ENCODE measurements at places on chromosomes 12 and 14.

- DNase-seq, result no peak
Observed at GRCh38 chr14:43135877-43136411, 1371.1 kb downstream of the FSCB start.

DNA sequence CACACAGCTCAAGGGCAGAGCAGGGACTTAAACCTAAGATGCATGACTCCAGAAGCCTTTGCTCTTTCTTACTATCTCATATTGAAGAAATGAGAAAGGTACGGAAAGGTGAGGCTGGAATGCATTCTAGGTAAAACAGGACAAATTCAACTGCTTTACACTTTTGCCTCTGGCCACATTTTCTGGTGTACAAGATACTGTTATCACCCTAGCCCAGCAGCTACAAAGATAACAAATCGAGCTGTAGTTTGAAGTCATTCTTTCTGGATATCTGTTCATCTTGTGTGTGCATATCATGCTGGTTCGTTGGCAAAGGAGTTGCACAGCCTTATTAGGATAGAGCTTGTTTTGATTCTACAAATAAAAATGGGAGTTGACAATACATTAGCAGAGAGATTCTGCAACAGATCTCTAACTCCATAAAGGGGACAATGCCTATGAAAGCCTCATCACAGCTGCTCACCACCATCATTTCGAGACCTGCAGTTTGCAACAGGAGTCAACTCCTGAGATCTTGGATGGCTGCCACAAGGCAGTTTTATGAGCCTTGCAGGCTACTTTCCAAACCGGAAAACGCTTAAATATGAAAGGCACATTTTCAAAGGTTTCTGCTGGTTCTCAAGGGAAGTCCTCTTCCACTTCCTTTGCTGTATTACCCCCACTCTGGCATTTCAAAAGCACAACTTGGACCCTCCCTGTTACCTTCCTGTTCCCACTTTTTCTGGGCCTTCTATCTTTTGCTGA, 64.9 kb downstream of the STXBP6 start:
- peak; percentile 31 for DNase-seq

DNA sequence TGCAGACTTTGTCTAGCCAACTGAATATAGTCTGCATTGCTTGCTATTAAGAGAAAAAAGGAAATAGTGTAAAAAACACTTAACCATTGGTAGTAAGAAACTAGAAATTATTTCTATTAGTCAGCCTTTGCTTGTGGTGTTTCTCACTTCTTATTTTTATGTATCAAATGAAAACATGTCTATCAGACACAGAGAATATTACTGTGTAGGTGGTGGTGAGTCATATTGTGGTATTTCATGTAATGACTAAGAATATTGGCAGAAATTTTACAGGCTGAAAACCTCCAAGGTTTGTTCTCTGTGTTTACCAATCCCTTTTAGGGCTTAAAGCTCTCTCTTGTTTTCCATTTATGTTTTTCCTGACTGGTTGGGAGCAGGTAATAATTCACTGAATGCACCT, 87.2 kb downstream of the DAAM1 start:
- DNase-seq, result no peak

DNA sequence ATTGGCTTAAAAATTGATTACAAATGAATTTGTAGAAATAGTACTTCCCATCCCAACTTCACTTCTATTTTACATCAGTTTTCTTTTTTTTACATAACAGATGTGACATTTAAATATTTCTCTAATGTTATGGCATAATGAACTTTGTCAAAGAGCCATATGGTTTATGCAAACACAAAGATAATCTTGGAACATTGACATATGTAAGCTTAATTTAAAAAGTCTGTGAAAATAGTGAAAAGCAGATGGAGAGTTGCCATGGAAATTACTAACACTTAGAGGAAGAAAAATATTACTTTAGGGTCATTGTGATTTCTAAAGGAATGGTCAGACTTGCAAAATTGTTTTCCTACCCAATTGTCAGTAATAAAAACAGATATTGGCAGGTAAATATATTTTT, 232.4 kb downstream of the AEBP2 start:
- no peak for DNase-seq

GRCh38 chr12:126198516-126198915, 1133.3 kb downstream of the AACS start:
- no peak for DNase-seq

GRCh38 chr12:92047393-92047826, 98.2 kb downstream of the BTG1 start:
- no peak for DNase-seq

GRCh38 chr14:64806202-64806861, 73.4 kb downstream of the SPTB start:
- no peak for DNase-seq

GRCh38 chr14:102901633-102902032, 20.8 kb upstream of the AMN start:
- no peak for DNase-seq

DNA sequence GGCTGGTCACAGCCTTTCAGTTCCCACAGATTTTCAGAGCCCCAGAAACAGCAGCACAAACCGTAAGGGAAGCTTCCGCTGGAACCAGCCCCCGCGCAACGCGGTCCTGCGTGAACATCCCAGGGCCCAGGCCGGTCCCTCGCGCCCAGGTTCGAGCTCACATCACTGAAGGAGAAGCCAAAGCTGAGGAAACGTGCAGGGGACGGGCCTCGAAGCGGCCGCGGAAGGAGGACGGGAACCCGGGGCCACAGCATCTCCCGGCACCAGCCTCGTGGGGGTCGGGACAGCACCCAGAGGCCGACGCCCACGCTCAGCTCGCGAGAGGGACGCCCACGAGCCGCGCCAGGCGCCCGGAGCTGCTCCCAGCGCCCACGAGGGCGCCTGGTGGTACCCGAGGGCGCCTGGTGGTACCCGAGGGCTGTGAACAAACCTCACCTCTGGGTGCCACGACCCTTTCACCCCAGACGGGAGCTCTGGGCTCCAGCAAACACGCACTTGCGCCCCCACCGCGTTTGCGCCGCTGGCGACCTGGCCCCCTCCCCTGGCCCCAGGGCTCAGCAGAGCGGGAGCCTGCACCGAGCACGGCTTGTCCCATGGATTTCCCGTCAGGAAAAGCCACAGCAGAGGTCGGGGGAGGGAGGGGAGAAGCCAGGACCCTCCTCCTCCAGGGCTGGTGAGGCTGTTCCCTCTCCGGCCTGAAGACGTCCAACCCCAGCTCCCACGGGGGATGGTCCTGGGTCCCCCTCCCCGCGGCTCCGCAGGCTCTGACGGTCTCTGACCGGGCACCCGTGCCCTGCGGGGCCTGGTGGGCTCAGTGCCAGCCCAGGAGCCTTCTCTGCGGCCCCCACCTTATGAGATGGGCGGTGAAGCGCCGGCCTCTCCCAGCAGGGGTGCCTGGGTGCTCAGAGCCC, 6.9 kb downstream of the LRCOL1 start:
- DNase-seq, result no peak

- no peak for DNase-seq
Observed at GRCh38 chr14:76034566-76034965, 49.0 kb downstream of the IFT43 start.

- DNase-seq, result no peak
Observed at GRCh38 chr14:104697317-104697703, 7.9 kb downstream of the INF2 start.

DNA sequence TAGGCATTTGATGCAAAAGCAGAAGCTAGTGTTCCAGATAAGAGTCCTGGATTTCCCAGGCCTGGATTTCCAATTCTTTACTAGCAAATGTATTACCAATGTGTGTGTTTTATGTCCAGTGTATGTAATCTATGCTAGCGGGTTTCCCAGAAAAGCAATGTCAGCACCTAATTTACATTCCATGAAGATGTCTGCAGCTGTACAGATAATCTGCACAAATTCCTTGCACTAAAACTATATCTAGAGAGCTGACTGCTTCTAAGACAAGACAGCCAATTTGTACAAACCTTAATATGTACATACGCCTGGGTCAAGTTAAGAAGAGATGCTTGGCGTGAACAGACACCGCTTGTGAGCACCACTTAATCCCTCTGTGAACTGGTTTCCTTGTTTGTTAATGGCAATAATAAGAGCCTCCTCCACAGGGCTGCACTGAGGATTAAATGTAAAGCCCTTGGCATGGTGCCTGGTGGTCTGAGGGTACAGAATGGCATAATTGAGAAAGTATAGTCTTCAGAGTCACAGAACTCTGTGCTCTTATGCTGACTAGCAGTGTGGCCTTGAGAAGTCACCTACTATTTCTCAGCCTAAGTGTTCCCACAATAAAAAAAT, 185.6 kb downstream of the EPS8 start:
- DNase-seq, result peak; percentile 45

GRCh38 chr12:17588968-17589367, 501.0 kb downstream of the RERGL start:
- no peak for DNase-seq

DNA sequence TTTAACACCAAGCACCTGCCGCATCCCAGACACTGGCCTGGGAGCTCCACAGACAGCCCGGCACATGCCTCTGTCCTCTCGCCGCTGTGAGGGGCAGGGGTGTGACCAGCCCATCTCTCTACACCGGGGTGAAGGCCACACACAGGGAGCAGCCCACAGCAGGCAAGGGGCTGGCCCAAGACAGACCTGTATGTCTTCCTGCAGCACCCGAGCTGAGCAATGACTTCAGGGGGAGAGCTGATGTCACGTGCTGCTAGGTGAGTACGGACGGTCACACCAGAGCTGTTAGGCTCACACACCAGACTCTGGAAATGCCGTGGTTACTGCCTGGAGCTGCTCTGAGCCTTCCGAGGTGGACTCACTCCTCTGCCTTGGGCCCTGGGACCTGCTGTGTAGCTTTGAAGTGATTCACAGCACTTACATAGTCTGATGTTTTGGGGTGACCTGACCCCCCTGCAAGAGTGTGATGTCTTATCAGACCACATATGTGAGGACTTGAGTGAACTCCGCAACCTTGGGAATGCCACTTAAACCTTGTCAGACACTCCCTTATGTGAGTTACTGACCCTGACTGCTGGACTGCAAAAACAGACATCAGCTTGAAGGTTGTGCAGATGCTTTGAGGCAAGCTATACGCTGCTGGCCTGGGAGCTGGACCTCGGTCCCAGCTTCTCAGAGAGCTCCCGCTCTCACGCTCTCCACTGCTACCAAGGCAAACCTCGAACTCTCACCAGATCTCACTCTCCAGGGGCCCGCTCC, 1.8 kb downstream of the XRCC3 start:
- DNase-seq, result no peak

GRCh38 chr14:105817971-105818711, 291.8 kb downstream of the TMEM121 start:
- DNase-seq, result no peak

DNA sequence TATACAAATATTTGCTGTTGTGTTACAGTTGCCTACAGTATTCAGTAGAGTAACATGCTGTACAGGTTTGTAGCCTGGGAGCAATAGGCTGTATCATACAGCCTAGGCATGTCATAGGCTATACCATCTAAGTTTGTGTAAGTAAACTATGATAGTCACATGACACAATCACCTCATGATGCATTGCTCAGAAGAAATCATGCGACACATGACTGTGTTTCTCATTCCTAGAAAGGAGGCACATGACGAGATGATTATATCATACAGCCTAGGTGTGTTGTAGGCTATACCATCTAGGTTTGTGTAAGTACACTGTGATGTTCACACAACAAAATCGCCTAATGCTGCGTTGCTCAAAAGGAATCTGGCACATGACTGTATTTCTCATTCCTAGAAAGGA, 31.9 kb downstream of the NOPCHAP1 start:
- no peak for DNase-seq

- no peak for DNase-seq
Observed at GRCh38 chr14:66910311-66910840, 278.9 kb upstream of the GARIN2 start.

- DNase-seq, result no peak
Observed at GRCh38 chr12:68665016-68665569, 21.7 kb upstream of the NUP107 start.

GRCh38 chr12:103036581-103037214, 79.2 kb downstream of the ASCL1 start:
- no peak for DNase-seq

DNA sequence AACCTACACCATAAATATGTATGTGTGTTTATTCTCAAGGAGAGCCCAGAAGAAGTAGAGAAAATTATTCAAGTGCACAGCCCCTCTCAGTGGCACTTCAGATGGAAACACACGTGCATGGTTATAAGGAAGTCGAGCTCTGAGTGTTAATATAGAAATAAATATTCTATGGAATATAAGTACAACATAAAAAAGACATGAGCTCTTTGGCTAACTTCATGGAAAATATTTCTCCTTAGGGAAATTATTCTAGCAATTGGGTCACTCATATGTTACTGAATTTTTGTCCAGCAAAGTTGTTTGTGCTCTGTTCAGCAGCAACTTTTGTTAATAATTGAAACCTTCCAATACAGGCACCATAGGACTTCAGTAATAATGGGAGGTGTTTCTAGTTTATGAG, 939.0 kb downstream of the LRFN5 start:
- DNase-seq, result no peak

- DNase-seq, result no peak
Observed at GRCh38 chr14:93950948-93951634, 23.9 kb downstream of the FAM181A start.

DNA sequence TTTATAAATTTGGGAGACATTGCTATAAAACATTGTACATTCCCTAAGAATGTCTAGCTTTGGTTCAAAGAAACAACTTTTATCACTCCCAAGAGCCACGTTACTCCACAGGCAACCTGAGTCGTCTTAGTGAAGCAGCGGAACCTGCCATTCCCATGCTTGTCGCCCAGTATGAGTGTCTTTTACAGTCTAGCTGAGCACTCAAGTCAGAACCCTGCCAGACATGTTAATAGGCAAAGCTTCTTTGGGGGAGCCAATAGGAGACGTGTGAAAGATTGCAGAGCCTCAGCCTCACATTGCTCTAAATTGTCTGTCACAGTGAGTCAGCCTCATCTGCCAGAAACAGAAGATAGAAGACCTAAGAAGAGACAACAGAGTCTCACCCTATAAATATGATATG, 541.6 kb upstream of the FLRT2 start:
- no peak for DNase-seq

GRCh38 chr12:131912518-131913274, 16.4 kb upstream of the PUS1 start:
- DNase-seq, result no peak

GRCh38 chr14:61342932-61343331, 21.6 kb downstream of the PRKCH start:
- no peak for DNase-seq

DNA sequence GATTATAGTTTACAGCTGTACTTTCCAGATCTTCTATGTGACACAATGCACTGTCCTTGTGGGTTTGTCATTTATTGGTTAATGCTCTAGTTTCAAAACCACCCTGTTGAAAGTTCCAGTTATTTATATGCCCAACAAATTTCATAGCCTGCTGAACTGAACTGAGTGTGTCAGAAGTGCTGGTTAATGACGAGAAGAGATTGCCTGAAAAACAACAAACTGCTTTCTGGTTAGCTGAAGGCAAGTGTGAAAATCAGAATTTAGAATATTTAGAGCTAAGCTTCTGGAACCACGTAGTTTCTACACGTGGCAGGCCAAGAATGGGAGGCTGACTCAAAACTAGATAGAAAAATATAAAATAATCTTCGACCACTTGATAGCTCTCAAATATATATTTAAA, 19.1 kb upstream of the RIN3 start:
- no peak for DNase-seq

- no peak for DNase-seq
Observed at GRCh38 chr12:112333019-112333418, 49.2 kb downstream of the HECTD4 start.
